DMS79 treated with DMSO at 0.1 percent for 48 hours (cell line): ENCODE measurements at places on chromosomes 7 and 10.

GRCh38 chr10:99422529-99423096 is 7.8 kb downstream of the GOT1 start:
- DNase-seq: no peak

GRCh38 chr10:31602541-31603234 is 283.7 kb downstream of the ZEB1 start:
- DNase-seq: peak; percentile 9

DNA sequence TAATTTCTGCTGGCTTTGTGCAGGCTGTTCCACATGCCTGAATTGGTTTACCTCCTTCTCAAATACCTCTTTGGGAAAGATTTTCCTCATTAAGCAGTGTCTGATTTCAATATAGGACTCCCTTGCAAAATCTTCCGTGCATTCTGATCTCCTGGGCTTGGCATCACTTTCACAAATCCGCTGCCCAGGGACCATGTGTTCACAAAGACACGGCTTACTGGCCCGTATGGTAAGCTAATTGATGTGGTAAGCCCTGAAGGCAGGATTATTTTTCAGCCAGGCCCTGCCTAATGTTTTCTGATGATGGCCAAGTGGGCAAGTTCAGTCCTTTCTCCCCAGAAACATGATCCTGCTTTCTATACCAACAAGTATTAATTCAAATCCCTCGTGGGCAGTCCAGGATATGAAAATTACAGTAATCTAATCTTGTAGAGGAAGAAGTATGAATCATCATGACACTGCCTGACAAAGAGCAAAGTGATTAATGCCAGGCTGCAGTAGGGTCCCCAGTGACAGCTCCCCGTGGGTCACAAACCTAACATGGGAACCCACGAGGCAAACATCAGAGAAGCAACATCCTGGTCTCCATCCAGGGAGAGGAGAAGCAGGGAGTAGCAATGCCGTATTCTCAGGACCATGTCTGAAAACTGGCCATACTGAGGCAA is 11.6 kb upstream of the SVIL start:
- no peak for DNase-seq

GRCh38 chr7:48112401-48113165 is 23.5 kb downstream of the UPP1 start:
- DNase-seq: no peak

DNA sequence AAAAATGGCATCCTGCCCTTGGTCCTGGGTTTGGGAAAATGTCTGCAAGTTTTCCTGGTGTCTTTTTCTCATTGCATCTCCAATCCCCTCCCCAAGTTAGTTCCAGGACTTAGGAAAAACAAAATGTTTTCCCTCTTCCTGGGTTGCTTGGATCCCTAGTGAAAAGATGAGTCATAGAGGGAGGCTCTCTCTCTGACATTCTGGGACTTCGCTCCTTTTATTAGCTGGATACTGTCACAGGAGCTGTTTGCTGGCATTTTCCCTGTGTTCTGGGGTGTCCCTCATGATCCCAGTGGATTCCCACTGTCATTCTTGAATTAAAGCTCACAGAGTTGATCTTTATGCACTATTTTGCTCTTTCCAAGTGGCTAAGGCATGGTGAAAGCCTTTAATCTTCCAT is 316.4 kb upstream of the MBL2 start:
- DNase-seq: no peak

DNA sequence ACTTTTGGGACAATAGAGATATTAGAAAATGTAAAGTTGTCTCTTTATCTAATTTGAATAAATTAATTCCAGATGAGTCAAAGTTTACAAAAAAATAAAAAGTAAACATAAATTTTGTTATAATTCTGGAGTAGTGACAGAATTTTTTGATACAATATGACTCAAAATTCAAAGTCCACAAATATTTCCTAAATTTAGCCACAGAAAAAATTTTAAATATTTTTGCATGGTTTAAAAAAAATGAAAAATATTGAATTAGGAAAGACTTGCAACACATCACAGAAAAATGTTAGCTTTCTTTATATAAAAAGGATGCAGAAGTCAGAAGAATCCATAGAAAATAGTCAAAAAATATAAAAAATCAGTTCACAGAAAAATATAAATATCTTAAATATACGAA is 117.7 kb downstream of the ARHGAP21 start:
- no peak for DNase-seq

DNA sequence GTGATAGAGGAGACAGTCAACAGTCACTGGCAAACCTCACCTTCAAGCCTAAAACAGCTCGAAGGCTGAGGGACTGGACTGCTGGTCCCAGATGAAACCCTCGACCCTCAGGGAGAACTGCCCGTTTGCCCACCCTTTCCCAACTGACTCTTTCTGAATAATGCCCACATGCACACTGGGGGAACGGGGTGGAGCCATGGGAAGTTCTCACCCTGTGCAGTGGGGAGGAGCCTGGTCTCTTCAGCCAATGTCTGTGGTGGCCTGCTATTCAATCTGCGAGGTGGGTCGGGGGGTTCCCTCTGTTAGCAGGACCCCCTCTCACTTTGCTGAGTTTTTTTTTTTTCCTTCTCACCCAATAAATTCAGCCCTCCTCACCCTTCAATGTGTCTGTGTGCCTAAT is 14.5 kb downstream of the TOMM7 start:
- no peak for DNase-seq

DNA sequence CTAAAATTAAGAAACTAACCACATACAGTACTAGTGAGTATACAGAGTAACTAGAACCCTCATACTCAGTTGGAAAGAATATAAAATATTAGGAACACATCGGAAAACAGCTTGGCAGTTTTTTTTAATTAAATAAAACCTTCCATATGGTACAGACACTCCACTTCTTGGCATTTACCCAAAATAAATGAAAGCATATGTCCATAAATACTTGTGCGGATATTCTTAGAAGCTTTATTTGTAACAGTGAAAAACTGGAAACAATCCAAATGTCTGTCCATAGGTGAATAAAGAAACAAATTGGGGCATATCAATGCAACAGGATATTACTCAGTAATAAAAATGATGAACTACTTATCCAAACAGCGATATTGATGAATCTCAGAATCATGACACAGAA is 410.0 kb downstream of the HTR7 start:
- no peak for DNase-seq

DNA sequence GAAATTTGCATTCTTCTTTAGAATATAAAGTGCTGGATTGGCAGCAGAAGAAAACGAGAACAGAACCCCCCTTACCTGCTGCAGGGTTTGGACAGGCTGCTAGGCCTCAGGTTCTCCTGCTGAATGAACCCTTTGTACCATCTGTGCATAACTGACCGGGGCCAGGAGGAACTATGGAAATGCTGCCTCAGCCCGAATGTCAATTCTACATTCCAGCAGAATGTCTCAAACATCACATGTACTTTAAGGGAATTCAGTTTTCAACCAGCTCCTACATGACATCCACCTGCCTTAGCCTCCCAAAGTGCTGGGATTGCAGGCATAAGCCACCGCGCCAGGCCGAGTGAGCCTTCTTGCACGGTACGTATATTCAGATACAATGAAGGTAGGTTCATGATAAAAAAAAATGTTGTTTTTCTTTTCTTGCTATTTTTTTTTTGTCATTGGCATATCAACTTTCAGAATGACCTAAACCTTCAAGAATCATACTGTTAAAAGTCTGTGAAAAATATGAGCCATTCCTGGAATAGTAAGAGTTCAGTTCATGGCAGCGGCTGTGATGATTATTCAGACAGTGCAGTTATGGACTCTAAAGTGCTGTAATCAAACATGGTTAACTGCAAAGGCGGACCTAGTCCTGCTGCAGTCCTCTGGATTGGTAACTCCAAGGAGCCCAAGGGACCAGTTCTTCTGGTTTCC is 84.4 kb upstream of the TNS3 start:
- DNase-seq: no peak

- DNase-seq: no peak
These were observed 89.9 kb downstream of the CDH23 start for GRCh38 chr10:71486484-71487114.

- DNase-seq: no peak
These were observed 39.9 kb upstream of the TMEM229A start for GRCh38 chr7:124072603-124073309.

DNA sequence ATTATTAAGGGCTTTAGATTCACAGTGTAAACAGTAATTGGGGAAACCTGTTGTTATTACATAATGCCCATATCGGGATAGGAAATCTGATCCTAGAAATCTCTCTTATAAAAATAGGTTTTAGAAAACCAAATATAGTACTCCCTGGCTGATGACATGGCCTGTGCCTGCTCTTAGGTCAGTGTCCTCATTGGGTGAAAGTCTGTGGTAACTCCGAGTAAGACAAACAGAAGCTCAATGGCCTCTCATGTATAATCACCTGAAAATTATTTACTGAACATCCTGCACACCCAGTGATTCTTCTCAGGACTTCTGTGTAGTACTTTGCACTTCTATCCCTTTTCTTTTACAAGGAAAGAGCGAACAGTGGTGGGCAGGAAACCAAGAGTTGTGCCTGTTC is 37.8 kb downstream of the SEM1 start:
- DNase-seq: no peak

GRCh38 chr7:45221896-45222604 is 64.5 kb downstream of the RAMP3 start:
- DNase-seq: no peak

DNA sequence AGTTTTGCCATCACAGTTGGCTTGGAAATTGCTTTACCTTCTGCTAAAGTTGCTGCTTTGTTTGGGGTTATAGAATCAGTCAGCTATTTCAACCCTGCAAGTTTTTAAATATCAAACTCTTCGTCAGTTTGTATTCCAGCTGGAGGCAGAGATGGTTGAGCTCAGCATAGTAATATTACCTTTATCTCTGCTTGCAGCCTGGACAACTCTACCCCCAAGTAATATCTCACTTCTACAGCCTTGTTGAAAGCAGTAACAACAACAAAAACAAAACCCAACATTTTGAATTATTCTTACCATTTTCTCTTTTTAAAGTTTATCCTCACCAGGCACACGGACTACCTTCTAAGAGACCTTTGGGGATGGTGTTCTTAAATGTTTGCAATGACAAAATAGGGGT is 239.1 kb upstream of the PHF14 start:
- no peak for DNase-seq
